ENCODE measurements at places on chromosomes 7 and 10.

DNA sequence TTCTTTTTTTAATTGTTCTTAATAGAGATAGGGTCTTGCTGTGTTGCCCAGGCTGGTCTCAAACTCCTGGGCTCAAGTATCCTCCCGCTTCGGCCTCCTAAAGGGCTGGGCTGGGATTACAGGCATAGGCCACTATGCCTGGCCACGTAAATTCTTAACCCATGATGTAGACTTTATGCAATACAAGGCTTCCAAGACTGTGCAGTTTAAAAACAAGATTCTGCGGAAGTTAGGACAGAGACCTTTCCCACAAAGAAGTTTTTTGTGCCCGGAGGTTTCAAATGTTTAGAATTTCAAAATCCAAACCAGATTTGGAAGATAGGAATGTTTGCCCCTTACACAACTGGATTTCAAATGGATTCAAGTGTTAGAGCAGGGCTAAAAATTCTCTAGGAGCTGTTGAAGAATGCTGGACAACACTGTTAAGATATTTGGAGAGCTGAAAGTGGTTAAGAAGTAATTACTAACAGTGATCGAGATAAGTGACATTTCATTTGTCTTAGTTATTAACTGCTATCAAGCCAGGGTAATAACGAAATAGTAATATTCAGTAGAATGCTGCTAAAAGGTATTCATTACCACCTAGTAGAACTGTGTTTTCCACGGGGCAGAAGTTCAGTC lies 7.4 kb downstream of the APBB1IP start:
- DNase-seq = no peak

DNA sequence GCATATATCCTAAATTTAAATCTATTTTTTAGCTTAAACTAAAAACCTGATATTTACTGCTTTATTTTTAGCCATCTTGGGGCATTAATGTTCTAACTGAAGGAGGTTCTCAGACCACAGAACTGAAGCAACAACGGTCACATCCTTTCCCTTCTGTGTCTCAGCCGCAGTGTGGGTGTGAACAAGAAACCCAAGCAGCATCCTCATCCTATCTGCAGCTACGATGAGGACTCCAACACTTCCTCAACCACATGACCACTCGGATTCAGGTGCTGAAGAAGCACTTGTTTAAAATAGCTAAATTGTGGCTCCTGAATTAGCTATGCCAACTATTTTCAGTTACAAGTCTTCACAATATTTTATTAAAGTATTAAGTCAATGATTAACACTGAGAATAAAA lies 5.3 kb downstream of the ESYT2 start:
- DNase-seq = peak; percentile 48

DNA sequence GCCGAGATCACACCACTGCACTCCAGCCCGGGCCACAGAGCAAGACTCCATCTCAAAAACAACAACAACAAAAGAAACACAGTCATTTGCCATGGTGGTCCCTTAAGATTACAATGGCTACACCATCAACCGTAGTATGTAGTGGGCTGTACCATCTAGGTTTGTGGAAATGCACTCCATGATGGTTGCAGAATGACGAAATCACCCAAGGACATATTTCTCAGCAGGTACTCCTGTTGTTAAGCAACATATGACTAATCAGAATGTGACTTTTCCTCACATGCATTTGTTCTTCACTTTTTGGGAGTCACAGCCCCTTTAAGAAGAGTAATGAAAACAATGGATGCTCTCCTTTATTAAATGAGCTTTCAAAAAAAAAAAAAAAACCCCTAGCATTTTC lies 11.0 kb downstream of the SVIL start:
- no peak for DNase-seq

DNA sequence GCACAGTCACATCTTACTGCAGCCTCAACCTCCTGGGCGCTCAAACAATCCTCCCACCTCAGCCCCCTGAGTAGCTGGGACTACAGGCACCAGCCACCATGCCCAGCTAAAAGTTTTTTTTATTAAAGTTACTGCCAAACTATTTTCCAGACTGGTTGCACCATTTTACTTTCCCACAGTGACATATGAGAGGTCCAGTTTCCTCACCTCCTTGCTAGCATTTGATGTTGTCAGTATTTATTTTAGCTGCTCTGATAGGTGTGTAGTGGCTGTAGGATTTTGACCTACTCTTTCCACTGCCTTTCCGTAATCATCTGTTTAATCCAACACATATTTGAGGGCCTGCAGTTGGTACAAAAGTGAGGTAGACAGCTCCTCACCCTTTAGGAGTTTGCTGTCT lies 5.4 kb upstream of the UBE3C start:
- DNase-seq = no peak

- no peak for DNase-seq
These were observed 108.9 kb upstream of the PDCD4 start for GRCh38 chr10:110762849-110763211.

Measured in T-helper 1 cell (primary cell).